ENCODE measurements at places on chromosomes 6 and 20.

DNA sequence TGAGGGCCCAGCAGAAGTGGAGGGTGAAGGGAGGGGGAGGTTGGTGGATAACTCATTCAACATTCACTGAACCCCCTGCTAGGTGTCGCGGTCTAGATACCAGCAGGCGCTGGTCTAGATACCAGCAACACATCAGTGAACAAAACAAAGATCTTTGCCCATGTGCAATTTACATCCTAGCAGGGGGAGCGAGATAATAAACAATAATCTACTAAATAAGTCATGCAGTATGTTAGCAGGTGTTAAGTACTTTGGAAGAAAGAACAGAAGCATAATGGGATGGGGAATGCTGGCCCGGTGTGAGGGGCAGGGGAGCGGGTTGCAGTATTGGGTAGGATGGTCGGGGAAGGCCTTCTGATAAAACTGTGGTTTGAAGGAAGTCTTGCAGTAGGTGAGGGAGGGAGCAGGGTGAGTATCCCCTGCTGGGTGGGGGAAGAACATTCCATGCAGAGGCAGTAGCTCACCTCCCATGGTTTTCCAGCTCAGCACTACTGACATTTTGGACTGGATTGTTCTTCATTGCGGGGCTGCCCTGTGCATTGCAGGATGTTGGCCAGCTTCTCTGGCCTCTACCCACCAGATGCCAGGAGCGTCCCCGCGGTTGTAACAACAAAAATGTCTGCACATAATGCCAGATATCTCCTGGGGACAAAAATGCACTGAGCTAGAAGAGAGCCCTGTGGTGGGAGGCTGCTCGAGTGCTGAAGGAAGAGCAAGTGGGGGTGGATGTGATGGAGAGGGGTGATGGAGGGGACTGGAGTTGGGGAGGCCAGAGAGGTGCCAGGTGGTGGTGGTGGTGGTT is 117.3 kb downstream of the TOX2 start:
- no peak for DNase-seq

DNA sequence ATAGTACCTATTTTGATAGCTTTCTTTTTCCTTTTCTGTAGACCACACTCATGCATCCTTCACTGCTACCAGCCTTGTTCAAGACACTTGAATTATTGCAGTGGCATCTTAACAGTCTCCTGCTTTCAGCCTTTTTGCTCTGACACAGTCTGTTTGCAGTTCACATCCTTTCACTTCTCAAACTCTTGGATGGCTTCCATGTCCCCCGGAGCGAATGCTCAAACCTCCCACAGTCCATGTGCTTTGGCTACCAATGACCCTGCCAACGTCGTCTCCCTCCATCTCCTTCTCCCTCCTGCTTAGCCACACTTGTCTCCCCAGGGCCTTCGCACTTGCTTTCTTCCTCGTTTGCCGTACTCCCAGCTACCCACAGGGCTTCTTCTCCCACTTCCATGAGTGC is 270.0 kb upstream of the ZFP64 start:
- DNase-seq = no peak

DNA sequence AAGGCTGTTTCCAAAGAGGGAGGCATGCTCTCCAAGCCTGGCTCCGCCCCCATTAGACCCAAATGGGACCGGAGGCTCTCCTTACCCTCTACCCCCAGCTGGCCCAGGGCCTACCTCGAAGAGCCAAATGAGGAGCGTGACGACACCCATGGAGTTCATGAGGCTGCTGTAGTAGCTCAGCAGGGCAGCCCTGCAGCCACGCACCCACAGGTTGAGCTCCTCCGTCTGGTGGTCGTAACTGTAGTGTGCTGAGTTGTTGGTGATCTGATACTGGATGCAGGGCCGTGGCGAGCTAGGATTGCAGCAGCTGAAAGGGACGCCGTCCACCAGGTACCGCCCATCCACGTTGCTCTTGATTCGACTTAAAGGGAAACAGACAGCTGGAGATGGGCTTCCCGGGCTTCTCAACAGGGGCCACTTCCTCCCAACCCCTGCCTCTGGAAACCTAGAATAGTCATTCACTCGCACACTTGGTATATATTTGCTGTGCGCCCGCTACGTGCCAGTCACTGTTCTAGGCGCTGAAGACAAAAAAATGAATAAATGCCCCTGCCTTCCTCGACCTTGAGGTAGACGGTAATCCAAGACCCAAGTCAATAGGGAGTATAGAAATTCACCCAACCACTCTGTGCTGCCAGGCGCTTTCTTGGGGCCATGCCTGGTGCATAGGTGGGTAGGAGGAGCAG is 18.0 kb downstream of the PRPH2 start:
- DNase-seq = no peak

- no peak for DNase-seq
Observed at GRCh38 chr6:52420668-52421358, 671 bp downstream of the EFHC1 start.

DNA sequence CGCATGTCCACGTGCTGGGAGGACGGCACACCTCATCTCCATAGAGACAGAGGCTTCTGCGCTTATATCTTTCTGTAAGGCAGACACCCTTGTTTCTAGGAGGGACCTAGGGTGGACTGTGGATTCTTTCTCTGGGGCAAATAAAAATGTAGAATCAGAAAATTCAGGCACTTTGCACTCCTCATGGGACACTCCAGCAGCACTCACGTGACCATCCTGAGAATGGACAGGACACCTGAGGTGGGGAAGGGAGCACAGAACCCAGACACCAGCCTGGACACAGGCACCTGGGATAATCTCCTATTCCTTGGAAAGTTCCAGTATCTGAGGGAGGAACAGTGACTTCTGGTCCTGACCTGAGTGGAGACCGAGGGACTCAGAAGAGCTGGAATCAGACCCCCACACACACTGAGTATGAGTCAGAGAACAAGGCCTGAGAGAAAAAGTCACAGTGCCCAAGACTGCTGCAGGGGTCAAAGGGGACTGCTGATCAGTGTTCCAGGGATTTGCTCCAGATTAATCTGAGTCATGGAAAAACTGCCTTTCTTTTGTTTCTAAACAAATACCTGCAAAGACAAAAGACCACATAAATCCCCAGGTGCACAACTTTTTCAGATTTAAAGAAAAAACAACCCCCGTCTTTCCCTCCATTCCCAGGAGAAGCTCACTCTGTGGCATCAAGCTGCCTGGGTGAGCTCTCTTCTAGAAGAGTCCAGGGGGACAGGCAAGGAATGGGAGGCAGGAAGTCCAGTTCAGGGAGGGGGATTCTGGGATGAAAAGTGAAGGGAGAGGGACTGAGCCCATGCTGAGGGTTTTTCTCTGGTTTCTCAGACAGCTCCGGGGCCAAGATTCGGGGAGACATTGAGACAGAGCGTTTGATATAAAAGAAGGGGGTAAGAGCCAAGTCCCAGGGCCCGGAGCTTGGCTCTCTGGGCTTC is 35.6 kb upstream of the MICB start:
- peak; percentile 6 for DNase-seq

- no peak for DNase-seq
Observed at GRCh38 chr6:133644892-133645619, 243.9 kb upstream of the TCF21 start.

DNA sequence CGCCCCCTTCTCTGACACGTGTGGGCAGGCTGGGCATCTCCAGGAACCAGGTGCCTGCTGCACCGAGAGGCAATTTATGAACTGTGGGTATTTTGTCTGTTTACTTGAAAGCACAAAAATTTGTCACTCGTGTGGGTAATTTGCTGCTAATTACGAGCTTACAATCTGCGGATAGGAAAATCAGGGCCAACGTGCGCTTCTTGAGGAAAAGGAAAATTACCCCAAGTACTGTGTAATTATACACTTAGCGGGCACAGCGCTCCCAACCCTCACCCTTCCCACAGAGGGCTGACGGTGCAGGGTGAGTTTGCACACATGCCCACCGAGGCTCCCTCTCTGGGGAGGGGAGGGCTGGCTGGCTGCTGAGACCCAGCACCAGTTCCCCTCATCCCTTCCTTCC is 25.3 kb upstream of the MDGA1 start:
- DNase-seq = no peak

- no peak for DNase-seq
Observed at GRCh38 chr6:152874846-152875568, 107.8 kb downstream of the FBXO5 start.

DNA sequence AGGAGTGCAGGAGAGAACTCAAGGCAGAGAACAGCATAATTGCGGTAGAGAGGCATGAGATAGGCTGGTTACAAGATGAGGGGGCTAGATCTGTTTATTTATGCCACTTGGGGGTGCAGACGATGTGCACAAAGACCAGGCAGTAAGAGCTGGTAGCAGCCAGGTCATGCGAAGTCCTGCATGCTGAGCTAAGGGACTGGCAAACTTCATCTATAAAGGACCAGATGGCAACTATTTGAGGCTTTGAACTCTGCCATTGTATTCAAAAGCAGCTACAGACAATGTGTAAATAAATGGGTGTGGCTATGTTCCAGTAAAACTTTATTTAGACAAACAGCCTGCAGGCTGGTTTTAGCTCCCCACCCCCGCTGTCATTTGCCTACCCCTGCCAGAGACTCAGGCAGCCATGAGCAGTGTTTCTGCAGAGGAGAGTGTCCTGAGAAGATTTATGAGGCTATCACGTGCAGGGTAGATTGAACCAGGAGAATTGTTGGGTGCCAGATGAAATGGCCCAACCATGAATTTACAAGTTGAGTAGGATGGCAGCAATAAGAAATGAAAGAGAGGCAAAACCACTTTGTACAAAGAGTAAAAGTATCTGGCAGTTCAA is 253.4 kb upstream of the MOCS1 start:
- DNase-seq = no peak
